Cerebellar cortex (tissue), 1 donor: ENCODE measurements at places on chromosomes 11 and 22.

DNA sequence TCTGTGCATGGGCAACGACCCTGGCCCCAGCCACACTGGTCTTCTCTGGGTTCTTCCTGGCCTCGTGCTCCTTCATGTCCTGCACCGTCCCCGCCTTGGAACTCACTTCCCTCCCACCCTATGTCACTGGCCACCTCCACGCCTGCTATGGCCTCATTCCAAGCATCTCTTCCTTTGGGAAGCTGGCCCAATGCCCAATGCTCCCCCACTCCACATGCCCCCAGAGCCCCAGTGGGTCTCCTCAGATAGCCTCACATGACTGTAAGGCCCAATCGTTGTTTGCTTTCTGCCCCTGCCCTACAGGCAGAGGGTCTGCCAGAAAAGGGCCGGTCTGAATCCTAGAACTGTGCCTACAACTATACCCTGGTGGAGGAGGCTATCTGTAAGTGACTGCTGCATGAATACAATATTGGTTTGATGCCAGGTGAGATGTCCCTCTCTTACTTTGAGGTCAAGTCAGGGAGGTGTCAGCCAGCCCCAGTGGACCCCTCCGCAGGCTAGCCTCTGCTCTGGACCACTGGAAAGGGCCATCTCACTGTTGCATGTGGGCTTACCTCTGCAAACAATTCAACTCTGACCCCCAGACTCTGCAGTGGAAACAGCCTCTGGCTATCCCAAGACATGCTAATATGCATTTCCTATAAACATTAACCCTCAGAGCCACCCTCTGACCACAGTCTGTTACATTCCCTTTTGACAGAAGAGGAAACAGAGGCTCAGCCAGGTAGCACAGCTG is 2.1 kb upstream of the GNAZ start:
- no peak for DNase-seq

GRCh38 chr11:121536126-121536525 is 83.4 kb upstream of the SORL1-AS1 start:
- DNase-seq: no peak

DNA sequence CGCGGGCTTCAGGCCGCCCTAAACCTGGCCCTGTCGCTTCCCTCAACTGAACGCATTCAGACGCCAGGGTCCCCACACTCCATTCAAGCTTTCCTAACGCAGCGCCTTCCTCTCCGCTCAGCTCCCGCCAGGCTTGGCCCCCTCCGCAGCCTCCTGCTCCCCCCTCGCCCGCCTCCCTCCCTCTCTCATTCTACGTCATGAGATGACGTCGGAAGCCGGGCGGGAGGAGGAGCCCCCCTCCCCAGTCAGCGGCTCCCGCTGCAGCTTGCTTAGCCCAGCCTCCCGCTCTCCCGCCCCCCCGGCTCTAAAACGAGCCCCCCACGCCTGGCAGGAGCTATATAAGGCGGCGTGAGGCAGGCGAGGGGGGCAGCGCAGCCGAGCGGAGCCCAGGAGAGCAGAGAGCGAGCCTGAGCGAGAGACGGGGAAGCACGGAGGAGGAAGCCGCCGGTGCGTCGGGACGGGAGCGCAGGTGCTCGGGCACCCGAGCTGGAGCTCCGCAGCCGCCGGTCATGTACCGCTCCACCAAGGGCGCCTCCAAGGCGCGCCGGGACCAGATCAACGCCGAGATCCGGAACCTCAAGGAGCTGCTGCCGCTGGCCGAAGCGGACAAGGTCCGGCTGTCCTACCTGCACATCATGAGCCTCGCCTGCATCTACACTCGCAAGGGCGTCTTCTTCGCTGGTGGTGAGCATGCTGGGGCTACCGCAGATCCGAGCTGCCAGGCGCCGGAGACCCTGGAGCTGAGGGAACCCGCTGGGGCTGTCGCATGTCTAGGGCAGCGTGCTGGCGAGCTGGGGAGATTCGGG is at the start of gene NPAS4:
Gene NPAS4 (plus strand): TSS at position 365 of the 806 bp plus-strand sequence. CDS start 145 bp downstream, at position 510.
- peak; percentile 80 for DNase-seq

GRCh38 chr11:33211153-33211552 is 46.0 kb upstream of the HIPK3 start:
- no peak for DNase-seq

DNA sequence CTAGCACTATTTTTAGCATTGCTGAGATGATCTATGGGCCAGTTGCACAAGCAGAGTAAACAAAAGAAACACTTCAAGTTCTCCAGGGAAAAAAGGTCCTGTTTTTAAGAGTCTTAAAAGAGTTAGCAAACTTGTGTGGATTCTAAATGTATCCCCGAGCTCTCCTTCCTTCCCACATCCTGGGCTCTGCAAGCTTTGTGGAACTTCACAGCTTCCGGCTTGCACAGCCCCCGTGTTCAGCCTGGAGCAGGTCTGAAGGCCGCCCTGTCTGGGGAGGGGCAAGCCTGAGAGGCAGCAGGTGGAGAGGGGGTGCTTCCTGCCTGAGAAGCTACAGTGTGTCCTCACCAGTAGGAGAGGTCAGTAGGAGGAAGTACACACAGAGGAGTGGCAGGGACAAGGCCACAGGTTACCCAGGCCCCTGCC is 35.1 kb upstream of the SUSD2 start:
- no peak for DNase-seq

- peak; percentile 22 for DNase-seq
These were observed 62.1 kb upstream of the CADM1 start for GRCh38 chr11:115566180-115566764.
